Dorsolateral prefrontal cortex (tissue), 122 donors: ENCODE measurements at places on chromosomes 2 and 18.

- DNase-seq: no peak
Measured at GRCh38 chr2:191221666-191222065, 23.5 kb upstream of the MYO1B start.

DNA sequence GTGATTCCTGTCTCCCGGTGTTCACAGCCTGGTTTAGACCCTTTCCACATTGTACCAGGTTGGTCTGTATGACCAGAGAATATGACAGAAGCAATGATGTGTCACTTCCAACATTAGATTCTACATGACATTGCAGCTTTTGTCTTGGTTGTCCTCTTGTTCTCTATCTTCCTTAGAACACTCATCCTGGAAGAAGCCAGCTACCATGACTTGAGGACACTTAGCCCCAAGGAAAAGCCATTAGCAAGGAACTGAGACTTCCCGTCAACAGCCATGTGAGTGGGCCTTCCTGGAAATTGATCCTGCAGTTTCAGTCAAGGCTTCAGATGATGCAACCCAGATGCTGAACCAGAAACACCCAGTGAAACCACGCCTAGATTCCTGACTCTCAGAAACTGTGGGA is 143.3 kb downstream of the MREG start:
- DNase-seq: no peak

GRCh38 chr2:150939087-150939486 is 322.6 kb downstream of the RBM43 start:
- DNase-seq: no peak

- no peak for DNase-seq
Measured at GRCh38 chr2:239114616-239115265, 266.9 kb downstream of the TWIST2 start.

DNA sequence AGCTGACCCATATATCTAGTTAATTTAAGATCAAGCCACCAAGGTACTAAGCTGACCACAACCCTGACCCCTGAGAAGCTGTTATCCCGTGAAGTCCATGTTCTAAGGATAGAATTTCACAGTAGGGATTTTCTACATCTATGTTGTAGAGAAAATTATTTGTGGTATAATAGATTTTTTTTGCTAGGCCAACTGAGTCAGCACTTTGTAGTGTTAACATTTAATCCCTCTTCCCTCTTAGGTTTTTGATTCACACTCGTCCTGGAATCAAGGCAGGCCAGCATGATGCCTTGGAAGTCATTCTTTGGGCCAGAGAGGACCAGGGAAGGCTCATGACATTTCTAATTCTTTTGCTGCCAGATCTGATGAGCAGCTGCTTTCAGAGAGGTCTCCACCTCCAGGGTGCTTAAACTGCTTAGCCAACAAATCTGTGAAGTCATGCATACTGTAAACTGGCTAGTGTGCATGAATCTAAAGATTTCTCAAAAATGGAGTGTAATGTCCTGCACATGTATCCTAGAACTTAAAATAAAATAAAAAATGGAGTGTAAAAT is 102.5 kb downstream of the RBM43 start:
- no peak for DNase-seq

DNA sequence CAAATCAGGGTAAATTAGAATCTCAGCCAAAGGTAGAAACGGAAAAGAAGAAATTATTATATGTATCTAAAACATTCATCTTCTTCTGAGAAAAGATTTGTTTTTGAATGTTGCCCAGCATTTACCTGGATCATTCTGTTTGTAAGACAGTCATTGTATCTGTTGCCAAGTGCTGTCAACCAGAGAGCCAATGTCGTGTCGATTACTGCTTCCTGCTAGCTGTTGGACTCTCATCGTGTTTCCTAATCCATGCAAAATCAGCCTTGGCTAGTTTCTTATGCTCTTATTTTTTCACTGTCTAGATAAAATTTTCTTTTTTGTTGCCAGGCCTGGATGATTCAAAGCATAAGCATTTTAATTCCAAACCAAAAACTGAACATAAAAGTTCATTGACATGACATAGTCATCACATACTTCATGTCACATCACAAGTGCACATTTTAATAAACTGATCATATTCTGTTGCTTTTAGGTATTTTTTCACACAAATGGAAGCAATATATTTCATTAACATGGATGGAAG is 202.3 kb downstream of the KCNH7 start:
- DNase-seq: no peak

- DNase-seq: no peak
Measured at GRCh38 chr2:209591021-209591420, 167.2 kb downstream of the MAP2 start.

- DNase-seq: no peak
Measured at GRCh38 chr2:231929961-231930592, 3.9 kb upstream of the NPPC start.

DNA sequence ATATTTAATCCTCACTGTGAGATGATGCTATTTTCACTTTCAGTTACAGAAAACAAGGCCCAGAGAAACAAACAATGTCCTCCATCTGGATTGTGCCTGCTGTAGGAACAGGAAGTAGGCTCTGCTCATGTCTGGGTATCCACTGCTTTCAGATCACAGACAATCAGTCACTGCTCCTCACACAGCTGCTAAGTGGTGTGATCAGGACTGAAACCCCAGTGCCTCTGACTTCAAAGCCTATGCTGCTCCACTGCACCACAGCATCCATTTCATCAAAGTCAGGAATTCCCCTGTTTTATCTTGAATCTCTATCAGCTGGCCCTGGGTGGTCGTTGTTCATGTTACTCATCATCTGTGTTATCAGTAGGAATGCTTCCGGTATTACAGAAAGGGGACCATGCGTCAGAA is 303.8 kb upstream of the TRIB2 start:
- no peak for DNase-seq

GRCh38 chr2:127208313-127208712 is 11.8 kb downstream of the CYP27C1 start:
- DNase-seq: no peak

- no peak for DNase-seq
Measured at GRCh38 chr18:55272510-55273243, 313.4 kb upstream of the CCDC68 start.

GRCh38 chr18:60541661-60542060 is 169.1 kb upstream of the MC4R start:
- no peak for DNase-seq

- no peak for DNase-seq
Measured at GRCh38 chr2:32988525-32988924, 41.8 kb downstream of the LTBP1 start.

DNA sequence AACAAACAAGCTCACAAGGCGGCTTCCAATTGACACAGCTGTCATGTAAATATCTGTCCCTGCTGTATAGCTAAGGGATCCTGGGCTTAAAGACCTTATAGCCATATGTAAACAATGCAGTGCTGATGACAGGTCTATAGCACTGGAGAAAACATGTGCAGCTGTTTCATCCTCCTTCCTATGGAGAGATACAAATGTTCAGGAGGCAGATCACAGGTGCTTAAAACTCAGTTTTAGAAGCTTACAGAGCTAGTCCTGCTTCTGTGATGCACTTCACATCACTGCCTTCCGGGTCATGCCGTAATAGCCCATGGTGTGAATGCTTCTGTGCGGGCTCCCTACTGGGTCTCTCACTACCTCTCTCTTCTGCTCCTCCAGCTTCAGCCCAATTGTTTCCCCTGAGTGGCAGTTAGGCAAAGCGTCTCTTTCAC is 262.4 kb upstream of the CHST9 start:
- no peak for DNase-seq

- no peak for DNase-seq
Measured at GRCh38 chr2:187168720-187169713, 279.0 kb downstream of the CALCRL start.

DNA sequence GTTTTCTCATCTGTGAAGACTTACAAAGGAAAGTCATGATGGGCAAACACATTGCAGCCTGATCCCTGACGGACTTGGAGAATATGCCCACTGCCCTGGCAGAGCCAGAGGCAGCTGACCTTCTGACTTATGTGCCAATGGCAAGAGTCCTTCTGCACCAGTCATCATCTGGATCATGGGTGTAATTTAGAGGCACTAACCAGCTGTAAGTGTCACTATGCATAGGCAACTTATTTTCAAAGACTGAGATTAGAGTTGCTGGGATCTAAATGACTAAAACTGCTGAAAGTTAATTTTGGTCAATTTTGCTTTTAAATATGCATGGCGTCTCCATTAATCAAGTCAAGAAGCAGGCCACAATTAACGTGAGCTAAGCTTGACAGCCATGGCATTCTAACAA is 261.2 kb downstream of the BCL11A start:
- no peak for DNase-seq

DNA sequence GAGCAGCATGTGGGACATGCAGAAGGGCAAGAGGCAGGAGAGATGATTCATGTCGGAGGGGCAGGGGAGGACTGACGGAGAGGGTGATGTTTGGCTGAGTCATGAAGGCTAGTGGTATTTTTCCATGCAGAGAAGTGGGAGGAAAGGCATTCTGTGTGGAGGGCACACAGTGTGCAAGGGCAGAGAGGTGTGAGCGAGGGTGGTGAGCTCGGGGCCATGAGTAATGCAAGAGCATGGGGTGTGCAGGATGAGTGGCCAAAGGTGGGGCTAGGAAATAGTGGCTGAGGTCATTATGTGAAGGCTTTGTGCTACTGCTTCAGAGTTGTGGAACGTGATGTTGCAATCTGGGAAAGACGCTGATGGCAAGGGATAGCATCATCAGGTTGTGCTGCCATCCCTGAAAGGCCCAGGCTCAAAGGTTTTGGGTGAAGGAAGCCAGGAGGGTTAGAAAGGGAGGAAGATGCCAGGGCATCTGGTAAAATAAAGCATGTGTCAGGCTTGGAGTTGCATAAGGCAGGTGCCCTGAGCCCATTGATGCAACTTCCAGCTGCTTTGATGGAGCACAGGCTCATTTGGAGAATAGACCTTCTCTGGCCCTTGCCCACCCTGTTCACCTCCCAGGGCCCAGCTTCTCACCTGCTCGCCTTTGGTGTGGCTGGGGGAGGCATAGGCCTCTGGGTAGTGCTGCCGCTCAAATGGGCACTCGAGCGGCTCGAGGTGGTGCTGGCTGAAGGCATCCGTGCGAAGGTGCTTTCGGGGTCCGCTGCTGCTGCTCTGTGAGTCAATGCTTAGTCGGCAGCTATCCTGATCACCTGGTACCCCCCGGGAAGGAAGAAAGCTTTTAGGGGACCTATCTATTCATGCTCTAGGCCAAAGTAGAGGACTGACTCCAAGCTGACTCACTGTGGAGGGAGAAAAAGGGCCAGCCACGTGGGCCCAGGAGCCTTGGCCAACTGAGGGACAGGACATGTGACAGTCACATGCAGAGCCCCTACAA is 37.5 kb downstream of the PAX8 start:
- no peak for DNase-seq

DNA sequence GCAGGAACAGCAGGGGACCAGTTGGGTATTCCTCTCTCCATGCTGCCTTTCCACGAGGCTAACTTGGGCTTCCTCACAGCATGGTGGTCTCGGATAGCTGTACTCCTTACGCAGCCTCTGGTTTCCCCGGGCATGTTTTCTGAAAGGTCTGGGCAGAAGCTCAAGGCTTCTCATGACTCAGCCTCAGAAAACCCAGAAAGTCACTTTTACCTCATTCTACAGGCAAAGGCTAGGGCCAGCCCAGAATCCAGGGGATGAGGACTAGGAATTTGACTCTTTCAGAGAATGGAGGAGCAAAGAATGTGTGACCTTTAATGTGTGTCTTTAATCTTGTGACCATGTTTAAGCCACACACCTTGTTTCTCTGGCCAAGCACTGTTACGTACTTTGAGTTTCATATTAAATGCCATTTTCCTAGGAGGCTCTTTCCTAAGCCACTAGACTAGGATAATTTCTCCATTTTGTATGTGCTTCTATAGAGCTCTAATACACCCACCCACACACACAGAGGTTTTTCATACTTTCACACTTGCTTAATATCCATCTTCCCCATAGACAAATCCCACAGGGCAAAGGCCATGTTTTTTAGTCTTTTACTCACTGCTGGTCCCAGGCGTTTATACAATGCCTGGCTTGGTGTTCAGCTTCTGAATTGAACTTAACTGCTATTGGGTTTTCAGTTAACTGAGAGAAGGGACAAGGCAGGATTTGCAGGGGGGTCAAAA is 77.3 kb downstream of the LONRF2 start:
- no peak for DNase-seq

DNA sequence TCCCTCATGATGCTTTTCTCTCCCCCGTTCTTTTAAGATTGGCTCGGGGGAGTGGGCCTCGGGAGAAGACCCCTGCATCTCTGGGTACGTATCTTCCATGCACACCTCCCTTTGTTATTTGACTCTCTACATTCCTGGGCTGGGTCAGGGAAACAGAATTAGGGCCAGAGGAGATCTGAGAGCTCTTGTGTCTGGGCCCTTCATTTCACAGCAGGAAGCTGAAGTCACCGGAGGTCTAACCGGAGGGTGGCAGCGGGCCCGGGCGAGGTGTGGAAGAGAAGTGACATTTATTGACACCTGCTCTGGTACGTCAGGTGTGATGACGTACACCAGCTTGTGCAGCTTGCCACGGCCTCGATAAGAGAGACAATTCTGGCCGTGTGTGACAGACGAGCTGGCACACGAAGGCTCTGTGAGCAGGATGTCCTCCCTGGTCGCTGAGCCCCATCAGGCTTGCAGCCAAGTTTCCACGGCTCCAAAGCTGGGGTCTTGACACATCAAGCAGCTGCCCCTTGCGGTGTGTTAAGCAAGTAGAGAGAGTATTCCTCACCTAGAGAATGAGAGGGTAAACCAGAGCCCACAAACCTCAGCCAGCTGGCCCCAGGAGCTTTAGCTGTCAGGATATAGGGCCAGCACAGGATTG is 30.4 kb downstream of the TOGARAM2 start:
- DNase-seq: no peak

- no peak for DNase-seq
Measured at GRCh38 chr18:8313043-8313442, 296.2 kb upstream of the RAB12 start.

DNA sequence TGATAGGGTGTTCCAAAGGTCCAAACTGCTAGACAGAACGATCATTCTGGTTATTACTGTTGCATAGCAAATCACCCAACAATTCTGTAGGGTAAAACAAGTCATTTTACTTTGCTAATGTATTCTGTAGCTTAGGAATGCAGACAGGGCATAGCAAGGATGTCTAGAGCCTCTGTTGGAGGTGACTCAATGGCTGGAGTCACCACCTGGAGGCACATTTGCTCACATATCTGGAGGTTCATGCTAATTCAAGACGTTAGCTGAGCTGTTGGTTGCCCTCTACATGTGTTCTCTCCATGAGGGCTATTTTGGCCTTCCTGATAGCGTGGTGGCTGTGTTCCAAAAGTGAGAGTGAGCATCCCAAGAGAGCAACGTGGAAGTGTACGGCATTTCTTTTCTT is 22.5 kb upstream of the ST8SIA3 start:
- no peak for DNase-seq

- DNase-seq: no peak
Measured at GRCh38 chr2:100653449-100654035, 90.7 kb downstream of the PDCL3 start.

GRCh38 chr2:96993367-96993766 is 7.0 kb upstream of the FAM178B start:
- no peak for DNase-seq

- no peak for DNase-seq
Measured at GRCh38 chr2:190822043-190822442, 58.6 kb upstream of the GLS start.

GRCh38 chr2:122851161-122851560 is 1095.7 kb downstream of the TSN start:
- no peak for DNase-seq

- no peak for DNase-seq
Measured at GRCh38 chr2:575030-575726, 102.0 kb downstream of the TMEM18 start.

GRCh38 chr2:154386186-154386585 is 312.3 kb upstream of the KCNJ3 start:
- DNase-seq: no peak

- DNase-seq: peak; percentile 40
Measured at GRCh38 chr2:170815746-170816503, 762 bp upstream of the GAD1 start.

GRCh38 chr2:9897846-9898245 is 53.6 kb upstream of the GRHL1 start:
- no peak for DNase-seq
